ENCODE measurements at places on chromosomes 2 and 18. TPM values are rescaled to one million over a fixed set of nuclear protein-coding genes. Genes with fewer than 3 reads are reported as not detected.

DNA sequence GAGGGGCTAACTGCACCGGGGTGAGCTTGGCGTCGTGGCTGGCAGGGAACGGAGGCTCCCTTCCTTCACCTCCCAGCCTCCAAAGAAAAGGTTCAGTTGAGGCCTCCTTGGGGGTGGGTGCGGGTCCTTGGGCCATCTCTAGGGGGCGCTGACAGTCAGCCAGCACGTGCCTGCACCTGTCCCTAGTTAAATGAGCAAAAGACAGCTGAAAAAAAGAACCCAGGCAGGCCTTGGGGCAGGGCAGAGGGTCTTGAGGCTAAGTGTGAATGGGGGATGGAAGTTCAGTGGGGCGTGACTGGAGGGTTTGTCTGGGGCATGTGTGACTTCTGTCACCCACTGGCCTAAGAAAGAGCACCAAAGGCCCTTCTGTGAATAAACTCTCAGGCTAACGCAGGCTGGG is 56.4 kb downstream of the ZFP36L2 start:
- no peak for DNase-seq

The FSHR gene
- total RNA-seq: not detected

- no peak for DNase-seq
These were observed 136.2 kb upstream of the MGAT5 start for GRCh38 chr2:134117676-134118075.

DNA sequence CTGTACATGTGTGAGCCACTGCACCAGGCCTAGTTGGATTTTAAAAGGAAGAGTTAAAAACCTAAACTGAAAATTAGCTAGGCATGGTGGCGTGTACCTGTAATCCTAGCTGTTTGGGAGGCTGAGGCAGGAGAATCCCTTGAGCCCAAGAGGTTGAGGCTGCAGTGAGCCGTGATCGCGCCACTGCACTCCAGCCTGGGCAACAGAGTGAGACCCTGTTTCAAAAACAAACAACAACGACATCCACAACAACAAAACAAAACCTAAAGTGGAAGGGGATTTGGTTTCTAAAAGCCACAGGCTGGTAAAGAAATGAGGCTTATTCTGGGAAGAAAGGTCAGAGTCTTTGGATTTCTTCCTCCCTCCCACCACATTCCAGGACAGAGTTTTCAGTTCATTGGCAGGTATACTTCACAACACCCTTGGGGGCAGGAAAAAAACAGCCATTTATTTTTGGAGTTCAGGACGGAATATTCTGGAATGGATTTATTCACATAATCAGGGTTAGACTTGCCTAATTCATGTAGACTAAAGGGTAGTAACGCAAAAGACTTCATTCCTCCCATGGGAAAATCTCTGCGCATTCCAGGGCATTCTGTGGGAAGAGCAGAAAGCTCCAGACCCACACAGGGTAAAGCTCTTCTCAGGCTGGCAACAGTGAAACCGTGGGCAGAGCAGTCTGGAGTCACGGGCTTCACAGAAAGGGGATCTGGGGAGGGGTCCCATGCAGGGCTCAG is 34.9 kb downstream of the TEX44 start:
- DNase-seq: no peak

DNA sequence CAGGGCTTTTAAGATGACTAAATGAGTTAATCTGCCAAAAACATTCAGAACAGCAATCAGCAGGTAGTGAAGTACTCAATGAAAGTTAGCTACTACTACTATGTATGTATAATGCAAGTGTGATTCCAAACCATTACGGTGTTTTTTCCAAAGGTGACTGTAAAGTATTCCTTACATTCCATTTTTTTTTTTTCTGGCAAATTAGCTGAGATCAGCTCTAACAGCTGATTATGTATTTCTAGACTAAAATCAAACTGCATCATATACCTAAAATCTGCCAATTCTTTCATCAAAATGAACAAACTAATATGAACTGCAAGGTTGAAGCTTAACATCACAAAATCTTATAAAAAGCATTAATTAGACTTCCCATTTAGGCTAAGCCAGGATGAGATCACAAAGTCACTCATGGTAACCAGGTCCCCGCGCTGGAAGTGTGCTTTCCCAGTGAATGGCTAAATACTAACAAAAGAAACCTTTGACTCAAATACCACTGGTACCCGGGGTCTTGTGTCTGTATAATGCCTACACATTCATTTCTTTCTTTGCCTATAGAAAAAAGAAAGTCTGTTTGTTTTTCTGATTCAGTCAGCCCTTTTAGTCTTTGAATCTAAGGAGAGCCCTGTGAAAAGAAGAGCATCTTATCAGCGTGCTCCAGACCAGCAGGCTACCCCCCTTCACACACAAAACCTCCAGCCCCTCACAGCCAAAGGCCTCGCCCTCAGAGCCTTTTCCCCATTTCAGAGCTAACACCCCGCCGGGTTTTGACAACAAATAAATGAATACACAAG is 88.3 kb downstream of the RBMS1 start:
- no peak for DNase-seq

The CCDC74B gene
- 10.3 TPM for total RNA-seq

- no peak for DNase-seq
These were observed 15.3 kb upstream of the PRLH start for GRCh38 chr2:237551071-237551574.

DNA sequence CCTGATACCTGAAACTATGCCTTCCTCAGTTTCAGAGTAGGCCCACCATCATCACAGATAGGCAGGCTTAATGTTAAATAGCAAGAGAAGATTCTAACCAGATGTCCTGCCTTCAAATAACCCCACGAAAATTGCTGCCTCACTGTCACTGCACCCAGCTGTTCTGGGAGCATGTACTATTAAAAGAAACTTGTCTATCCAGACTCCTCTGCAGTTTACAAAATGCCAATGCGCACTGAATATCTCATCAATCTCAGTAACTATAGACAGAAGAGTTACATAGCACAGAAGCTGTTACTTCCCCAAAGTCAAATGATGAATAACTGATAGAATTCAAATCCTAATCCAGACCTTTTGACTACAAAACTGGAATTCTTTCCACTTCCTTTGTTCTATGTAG is 43.9 kb downstream of the WDR75 start:
- DNase-seq: no peak
